T-helper 17 cell (primary cell): ENCODE measurements at places on chromosomes 5 and 9. TPM values are rescaled to one million over a fixed set of nuclear protein-coding genes. Genes with fewer than 3 reads are reported as not detected.

Gene SOX30
- total RNA-seq, result 0.44 TPM

Gene TSSK1B
- total RNA-seq, result not detected

Gene LCN2
- total RNA-seq, result 9.3 TPM

Gene DND1
- 1.9 TPM for total RNA-seq

Gene TMEM161B
- 26.1 TPM for total RNA-seq

Gene DBH
- total RNA-seq, result 0.18 TPM

Gene IFNA13
- total RNA-seq, result not detected

Gene ELOVL7
- 2.0 TPM for total RNA-seq

Gene EQTN
- total RNA-seq, result not detected

Gene ASTN2
- total RNA-seq, result 3.7 TPM

Gene IL3
- total RNA-seq, result not detected

Gene MEIKIN
- 0.77 TPM for total RNA-seq

Gene ANXA2R
- 33.0 TPM for total RNA-seq

Gene RASEF
- not detected for total RNA-seq

Gene CSF1R
- 2.7 TPM for total RNA-seq
